Lung (tissue), 17 donors: ENCODE measurements at places on chromosomes 1 and 21. TPM values are rescaled to one million over a fixed set of nuclear protein-coding genes. Genes with fewer than 3 reads are reported as not detected.

CHI3L1 gene
- 46.4 TPM for total RNA-seq

S100A7 gene
- total RNA-seq: not detected

RGS13 gene
- total RNA-seq: 1.3 TPM

GRCh38 chr1:210764536-210764935, 369.4 kb downstream of the KCNH1 start:
- no peak for DNase-seq

- no peak for DNase-seq
These were observed 61.1 kb upstream of the RCOR3 start for GRCh38 chr1:211198111-211198510.

GRCh38 chr1:57024855-57025254, 59.0 kb upstream of the C8B start:
- no peak for DNase-seq

GRCh38 chr1:15680561-15681348, 3.4 kb upstream of the PLEKHM2 start:
- no peak for DNase-seq

DNA sequence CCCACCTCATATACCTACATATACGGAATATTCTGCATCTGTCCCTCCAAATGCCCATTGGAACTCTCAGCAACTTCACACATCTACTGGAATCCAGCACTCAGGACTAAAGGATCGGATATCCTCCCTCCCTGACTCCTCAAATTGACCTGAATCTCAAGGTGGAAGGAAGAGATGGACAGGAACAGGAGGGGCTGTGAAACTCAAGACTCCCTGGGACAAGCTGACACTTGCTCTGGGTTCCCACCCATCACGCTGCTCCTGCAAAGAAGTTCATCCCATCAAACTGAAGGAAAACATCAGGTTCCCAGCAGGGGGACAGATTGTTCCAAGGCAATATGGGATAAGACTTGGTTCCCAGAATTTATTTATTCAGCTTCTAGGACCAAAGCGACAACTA, 30.3 kb upstream of the TIAM1 start:
- no peak for DNase-seq
